ENCODE measurements at places on chromosomes 3 and 15.

DNA sequence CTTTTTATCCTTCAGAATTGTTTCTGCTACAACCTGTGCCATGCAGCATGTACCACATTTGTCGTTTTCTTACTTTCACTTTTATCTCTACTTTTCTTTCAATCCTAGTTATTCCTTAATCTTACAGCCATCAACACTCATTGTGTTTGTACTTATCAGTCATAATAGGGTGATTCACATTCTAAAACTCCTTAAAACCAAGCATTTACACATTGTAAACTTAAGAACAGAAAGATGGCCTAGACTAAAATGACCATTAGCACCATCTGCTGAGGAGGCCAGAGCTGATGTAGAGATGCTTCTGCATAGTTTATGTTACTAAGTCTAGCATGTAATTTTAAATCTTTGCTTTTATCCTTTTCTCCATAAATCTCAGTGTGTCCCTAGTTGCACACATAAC is 25.5 kb downstream of the EIF2AK4 start:
- no peak for DNase-seq

GRCh38 chr15:74795966-74796625 is 14.2 kb downstream of the CSK start:
- DNase-seq, result no peak

GRCh38 chr3:120304616-120305015 is 19.6 kb upstream of the GPR156 start:
- DNase-seq, result no peak

- DNase-seq, result no peak
Observed at GRCh38 chr3:98974442-98974841, 72.9 kb upstream of the DCBLD2 start.

DNA sequence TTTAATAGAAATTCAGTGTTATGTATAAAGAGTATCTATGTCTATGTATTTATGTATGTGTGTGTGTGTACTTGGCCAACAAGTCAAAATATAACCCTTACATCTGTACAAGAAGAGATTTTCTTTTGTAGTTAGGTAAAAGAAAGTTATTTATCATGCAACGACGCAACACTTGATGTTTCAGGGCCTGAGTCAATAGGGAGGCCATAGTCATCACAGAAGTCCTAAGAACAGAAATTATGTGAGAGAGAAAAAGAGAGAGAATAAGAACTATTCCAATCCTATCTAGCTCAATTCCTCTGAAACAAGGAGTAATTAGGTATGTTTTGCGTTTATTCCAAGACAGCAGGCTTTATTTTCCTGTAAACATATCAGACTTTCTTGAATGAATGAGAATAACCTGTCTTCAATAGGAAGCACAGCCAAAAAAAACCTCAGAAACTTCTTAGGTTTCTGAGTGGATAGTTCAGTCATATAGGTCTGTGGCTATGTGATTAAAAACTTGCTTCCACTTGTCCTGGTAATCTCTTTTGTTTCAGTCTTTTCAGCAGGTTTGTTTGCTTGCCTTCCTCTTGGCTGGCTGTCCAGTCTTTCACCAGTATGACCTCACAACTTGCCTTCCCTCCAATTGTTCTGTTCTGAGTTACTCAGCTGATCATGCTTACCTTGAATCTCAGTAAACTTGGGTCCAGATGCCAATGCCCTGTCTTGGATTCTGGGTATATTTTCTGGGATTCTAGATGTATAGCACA is 382.4 kb upstream of the GBE1 start:
- no peak for DNase-seq

GRCh38 chr3:52286777-52287110 is 884 bp upstream of the GLYCTK start:
- DNase-seq, result no peak

GRCh38 chr3:122618614-122619013 is 41.2 kb downstream of the PARP15 start:
- no peak for DNase-seq

GRCh38 chr3:139764936-139765335 is 87.2 kb upstream of the NMNAT3 start:
- DNase-seq, result no peak

DNA sequence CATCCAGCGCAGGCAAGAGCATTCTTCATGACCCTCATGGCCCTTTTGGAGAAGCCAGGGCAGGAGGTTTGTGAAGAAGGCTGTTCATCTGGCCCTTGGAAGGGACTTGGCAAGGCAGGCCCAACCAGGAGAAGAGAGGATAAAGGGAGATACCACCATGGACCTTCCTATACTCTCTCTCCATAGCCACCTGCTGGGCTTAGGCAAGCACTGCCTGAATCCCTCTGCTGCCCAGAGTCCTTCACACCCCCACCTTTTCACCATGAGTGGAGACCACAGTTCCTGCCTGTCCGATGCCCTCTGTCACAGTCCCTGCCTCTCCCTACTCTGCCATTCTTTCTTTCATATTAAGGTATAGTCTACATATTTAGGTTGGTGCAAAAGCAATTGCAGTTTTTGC is 10.6 kb upstream of the SFMBT1 start:
- no peak for DNase-seq

- DNase-seq, result peak; percentile 85
Observed at GRCh38 chr15:101242160-101242998, 9.5 kb downstream of the CHSY1 start.

- DNase-seq, result no peak
Observed at GRCh38 chr15:31551323-31551722, 224.7 kb downstream of the KLF13 start.

DNA sequence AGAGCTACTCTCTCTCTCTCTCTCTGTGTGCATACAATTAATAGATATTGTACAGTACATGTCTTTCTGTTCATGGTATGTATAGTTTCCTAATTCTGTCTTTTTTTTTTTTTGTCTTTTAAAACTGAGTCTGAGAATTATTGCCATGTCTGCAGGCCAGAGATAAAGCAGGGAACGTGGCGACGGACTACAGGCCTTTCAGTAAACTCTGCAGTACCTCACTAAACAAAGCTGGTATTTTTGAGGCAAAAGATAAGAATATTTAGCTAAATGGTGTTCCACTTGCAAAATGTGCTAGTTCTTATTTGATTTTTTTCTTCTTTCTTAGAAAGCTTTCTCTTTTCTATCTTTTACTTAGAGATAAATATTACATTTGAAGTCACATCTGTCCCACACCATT is 44.0 kb upstream of the EHHADH start:
- DNase-seq, result no peak

GRCh38 chr3:134464064-134464688 is 21.6 kb downstream of the ANAPC13 start:
- no peak for DNase-seq
